ENCODE measurements at places on chromosomes 4 and X.

GRCh38 chr4:95524729-95525128 is 24.0 kb downstream of the UNC5C start:
- no peak for DNase-seq

- peak; percentile 48 for DNase-seq
Measured at GRCh38 chrX:153032397-153033118, 23.7 kb upstream of the PNMA3 start.

DNA sequence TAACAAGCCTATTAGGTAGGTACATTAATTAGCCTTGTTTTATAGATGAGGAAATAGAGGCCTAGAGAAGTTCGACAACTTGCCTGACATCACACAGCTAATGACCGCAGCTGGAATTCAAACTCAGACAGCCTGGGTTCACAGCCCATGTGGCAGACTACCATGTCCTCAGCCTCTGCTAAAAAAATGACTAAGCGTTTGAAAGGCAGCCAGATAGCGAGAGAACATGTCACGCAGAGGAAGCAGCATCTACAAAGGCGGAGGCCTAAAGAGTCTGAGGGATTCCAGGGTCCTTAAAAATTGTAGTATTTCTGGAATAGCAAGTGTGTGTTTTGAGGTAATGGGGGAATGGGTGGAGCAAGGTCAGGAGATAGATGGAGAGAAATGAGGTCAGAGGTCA is 33.2 kb upstream of the BMP15 start:
- no peak for DNase-seq

DNA sequence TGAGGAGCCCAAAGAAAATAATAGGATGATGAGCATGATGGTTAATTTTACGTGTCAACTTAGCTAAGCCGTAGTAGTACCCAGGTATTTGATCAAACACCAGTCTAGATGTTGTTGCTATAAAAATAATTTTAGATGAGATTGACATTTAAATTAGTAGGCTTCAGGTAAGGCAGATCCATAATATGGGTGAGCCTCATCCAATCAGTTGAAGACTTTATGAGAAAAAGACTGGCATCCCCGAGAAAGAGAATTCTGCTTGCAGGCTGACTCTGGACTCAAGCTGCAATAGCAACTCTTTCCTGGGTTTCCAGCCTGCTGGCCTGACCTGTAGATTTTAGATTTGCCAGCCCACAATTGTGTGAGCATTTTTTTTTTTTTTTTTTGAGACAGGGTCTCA is 192.8 kb upstream of the LNX1 start:
- no peak for DNase-seq

DNA sequence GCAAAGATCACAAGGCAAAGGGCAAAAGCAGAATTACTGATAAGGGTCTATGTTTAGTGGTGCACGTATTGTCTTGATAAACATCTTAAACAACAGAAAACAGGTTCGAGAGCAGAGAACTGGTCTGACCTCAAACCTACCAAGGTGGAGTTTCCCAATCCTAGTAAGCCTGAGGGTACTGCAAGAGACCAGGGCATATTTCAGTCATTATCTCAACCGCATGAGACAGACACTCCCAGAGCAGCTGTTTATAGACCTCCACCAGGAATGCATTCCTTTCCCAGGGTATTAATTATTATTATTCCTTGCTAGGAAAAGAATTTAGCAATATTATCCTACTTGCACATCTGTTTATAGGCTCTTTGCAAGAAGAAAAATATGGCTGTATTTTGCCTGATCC is 51.5 kb downstream of the NPNT start:
- no peak for DNase-seq

DNA sequence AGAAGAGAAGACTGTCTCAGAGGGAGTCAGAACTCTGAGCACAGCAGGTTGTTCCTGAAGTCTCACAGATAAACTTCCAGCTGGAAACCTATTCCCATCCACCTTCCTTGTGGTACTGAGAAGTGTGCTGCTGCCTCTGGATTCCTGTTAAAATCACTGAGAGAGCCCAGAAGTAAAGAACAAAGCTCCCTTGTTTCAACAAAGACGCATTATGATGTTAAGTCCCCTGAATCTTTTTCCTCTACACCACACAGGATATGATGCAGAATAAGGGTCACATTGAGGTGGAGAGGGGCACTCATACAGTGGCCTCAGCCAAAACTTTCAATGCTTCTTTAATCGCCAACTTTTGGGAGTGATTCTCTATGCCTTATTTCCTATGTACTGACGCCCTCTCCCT is 321.0 kb downstream of the OPHN1 start:
- DNase-seq, result no peak

GRCh38 chr4:74395633-74396032 is 30.7 kb downstream of the EREG start:
- DNase-seq, result no peak

DNA sequence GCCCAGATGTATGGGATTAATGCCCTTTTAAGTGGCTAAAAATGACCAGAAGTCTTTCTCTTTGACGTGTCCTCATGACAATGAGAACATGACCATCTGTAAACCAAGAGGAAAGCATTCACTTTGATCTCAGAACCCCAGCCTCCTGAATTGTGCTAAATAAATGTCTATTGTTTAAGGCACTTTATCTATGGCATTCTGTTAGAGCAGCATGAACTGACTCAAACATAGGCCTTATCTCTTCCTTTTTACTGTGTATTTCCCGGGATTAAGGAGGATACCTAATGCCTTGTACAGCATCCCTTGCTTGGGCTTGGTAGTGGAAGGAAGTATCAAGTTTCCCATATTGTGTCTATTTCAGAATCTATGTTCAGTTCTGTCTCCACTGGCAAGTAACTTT is 47.2 kb upstream of the HS3ST1 start:
- DNase-seq, result no peak

- DNase-seq, result no peak
Measured at GRCh38 chr4:136554033-136554432, 978.3 kb downstream of the PCDH18 start.

DNA sequence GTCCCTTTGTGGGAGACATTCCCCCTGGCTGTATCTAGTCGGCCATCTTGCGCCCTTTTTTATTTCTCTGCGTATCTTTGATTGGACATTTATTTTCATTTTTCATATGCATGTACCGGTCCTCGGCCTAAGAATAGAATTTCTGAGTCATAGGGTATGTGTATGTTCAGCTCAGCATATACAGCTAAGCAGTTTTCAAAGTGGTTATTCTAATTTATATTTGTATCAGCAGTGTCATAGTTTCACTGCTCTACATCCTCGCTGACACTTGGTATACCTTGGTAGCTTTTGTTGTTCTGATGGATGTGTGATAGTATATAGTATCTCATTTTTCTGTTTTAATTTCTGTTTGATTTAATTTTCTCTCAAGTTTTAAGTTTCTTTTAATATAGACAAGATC is 38.7 kb downstream of the BEX3 start:
- DNase-seq, result no peak

- DNase-seq, result peak; percentile 27
Measured at GRCh38 chr4:6641164-6641970, 882 bp downstream of the MRFAP1 start.

GRCh38 chr4:8050555-8051206 is 107.9 kb downstream of the ABLIM2 start:
- no peak for DNase-seq

DNA sequence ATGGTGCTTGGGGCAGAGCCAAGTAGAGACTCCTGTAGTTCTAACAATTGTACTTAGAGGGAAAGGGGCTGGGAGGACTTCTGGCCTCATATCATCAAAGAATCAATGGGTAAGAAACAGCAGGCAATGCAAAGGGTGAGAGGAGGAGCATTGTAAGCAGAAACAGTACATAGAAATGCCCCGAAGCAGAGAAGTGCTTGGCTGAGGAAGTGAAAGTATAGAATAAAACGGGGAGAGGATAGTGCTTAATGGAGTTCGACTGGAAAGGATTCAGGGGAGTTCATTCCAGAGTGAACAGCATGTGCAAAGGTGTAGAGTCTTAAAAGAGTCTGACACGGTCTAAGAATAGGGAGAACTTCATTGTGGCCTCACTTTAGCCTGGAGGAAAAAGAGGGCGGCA is 103.0 kb downstream of the SYNPO2 start:
- no peak for DNase-seq

DNA sequence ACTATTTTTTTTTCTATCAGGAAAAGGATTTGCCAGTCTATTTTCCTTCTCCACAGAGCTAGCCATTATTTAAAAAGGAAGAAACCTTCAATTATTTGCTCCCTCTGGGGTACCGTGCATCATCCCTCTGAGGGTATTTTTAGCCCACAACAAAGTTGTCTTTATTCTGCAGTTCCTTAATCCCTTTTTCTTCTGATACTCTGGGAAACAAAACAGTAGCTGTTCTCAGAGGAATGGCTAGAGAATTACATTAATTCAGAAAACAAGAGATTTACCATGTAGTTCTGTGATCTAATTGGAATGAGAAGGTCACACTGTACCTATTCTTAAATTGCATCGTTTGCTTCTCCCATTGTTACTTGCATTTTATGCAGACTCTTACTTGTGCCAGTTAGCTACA is 1056.7 kb downstream of the STIM2 start:
- no peak for DNase-seq

DNA sequence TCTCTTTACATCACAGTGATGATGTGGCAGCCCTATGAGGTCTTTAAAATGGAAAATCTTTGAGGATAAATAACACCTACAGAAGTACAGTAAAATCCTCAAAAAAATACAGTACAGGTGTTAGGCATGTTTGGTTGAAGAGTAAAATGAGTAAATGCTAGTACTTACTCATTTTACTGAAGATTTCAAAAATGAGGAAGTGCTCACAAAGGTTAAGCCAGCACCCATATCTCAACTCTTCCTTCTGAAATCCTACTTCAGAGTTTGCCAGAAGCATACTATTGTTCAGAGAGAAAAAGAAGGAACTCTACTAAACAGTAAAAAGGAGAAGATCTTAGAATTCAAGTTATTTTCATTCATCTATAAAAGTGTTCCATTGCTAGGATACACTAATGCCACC is 130.9 kb downstream of the CBR4 start:
- DNase-seq, result no peak

GRCh38 chr4:6716018-6716911 is at the start of gene BLOC1S4:
Gene BLOC1S4, plus strand, starts transcription at chr4:6716174. Its CDS starts 36 bp downstream, at chr4:6716210.
- peak; percentile 72 for DNase-seq

GRCh38 chr4:176404621-176405020 is 84.9 kb downstream of the SPCS3 start:
- peak; percentile 16 for DNase-seq

DNA sequence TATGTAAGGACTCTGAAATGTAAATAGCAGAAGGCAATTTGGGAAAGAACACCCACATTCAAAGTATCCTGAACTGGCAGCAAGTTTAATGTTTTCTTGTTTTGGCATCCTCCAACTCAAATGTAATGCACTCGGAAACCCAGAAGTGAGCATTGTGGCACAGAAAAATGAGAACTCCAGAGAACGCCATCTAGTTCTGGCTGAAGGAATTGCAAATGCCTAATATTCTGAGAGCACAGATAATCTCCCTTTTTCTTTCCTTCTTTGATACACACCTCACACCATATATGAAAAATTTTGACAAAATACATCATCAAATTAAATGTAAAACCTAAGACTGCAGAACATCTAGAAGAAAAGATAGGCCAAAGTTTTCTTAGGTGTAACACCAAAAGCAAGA is 52.1 kb downstream of the PWWP3B start:
- DNase-seq, result no peak

DNA sequence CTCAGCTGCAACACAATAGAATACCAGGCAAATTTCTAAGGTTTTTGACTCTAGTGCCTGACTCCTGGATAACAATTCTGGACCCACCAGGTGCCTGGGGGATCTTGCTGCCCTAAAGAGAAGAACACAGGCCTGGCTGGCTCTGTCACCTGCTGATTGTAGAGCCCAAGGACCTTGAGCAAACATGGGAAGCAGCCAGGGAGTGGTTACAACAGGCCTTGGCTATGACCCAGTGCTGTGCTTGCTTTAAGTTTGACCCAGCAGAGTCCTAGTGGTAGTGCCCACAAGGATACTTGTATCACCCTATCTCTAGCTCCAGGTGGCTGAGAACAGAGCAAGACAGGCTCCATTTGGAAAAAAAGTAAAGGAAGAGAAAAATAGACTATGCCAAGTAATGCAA is 176.8 kb upstream of the DCAF12L2 start:
- no peak for DNase-seq

- no peak for DNase-seq
Measured at GRCh38 chr4:184444953-184445309, 29.4 kb downstream of the IRF2 start.

Data from SJSA1 (cell line).